Ovary (tissue), 10 donors: ENCODE measurements at places on chromosomes 13 and 19. TPM values are rescaled to one million over a fixed set of nuclear protein-coding genes. Genes with fewer than 3 reads are reported as not detected.

The IZUMO1 gene
- 0.67 TPM for total RNA-seq

The FFAR2 gene
- total RNA-seq, result not detected

DNA sequence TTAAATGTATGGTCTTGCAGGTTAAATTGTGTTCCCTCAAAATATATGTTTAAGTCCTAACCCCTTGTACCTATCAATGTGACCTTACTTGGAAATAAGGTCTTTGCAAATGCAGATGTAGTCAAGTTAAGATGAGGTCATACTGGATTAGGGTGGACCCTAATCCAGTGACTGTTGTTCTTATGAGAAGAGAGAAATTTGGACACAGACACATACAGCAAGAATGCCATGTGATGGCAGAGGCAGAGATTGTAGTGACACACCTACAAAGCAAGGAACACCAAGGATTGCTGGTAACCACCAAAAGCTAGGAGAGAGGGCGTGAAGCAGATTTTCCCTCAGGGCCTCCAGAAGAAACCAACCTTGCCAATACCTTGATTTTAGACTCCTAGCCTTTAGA is 50.2 kb downstream of the LACC1 start:
- H3K27me3 ChIP-seq, result no peaks in the 10 kb centered on the region
- no peak overlapping the region for H3K27ac ChIP-seq
- no peak overlapping the region for H3K4me3 ChIP-seq

- no peaks in the 10 kb centered on the region for H3K4me1 ChIP-seq
- no peaks in the 10 kb centered on the region for H3K36me3 ChIP-seq
- H3K4me3 ChIP-seq, result no peak overlapping the region
- no peaks in the 10 kb centered on the region for H3K27me3 ChIP-seq
- DNase-seq, result no peak
Measured at GRCh38 chr13:24194447-24194846, 33.9 kb downstream of the SPATA13 start.

GRCh38 chr13:79011179-79011578 is 352.2 kb upstream of the OBI1 start:
- DNase-seq, result no peak
- H3K27me3 ChIP-seq, result no peaks in the 10 kb centered on the region
- no peaks in the 10 kb centered on the region for H3K36me3 ChIP-seq
- H3K27ac ChIP-seq, result no peak overlapping the region
- no peaks in the 10 kb centered on the region for H3K4me1 ChIP-seq

- H3K36me3 ChIP-seq, result no peaks in the 10 kb centered on the region
- H3K4me1 ChIP-seq, result no peaks in the 10 kb centered on the region
- no peaks in the 10 kb centered on the region for H3K27me3 ChIP-seq
- H3K27ac ChIP-seq, result no peak overlapping the region
- no peak overlapping the region for H3K4me3 ChIP-seq
- DNase-seq, result no peak
Measured at GRCh38 chr19:13997631-13997962, 8.5 kb downstream of the RFX1 start.

DNA sequence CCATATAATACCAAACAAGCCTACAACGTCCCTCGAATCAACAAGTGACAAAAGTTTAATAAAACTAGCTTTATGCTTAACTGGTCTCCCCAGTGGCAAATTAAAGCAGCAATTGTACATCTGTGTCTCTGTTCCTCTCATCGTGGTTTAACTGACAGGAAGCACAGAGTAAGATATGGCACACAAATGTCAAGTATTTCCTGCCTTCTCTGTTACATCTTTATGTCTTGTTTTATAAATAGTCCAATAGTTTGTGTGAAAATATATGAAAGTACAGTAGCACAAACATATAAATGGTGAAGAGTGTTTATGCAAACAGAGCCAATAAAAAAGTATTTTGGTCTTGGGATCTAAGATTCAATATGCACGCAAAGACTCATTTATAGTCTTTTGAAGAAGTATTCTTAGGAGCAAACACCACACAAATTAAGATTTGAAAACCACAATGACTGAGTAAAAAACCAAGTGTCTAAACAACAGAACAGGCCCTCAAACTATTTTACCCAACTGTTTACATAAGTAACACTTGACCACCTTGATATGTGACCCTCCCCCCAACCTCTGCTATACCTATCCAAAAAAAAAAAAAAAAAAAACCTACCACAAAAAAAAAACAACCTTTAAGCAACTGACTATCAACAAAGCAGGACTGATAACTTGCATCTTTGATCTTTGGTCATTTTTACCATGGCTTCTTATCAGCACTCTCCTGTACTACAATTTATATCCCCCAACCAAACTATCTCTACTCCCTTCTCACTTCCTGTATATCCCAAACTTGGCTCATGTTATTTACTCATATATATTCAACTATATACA is 14.0 kb downstream of the ELF1 start:
- no peak for DNase-seq
- peaks cover 5% of the 10 kb centered on the region for H3K4me1 ChIP-seq
- H3K4me3 ChIP-seq, result no peak overlapping the region
- no peaks in the 10 kb centered on the region for H3K36me3 ChIP-seq

DNA sequence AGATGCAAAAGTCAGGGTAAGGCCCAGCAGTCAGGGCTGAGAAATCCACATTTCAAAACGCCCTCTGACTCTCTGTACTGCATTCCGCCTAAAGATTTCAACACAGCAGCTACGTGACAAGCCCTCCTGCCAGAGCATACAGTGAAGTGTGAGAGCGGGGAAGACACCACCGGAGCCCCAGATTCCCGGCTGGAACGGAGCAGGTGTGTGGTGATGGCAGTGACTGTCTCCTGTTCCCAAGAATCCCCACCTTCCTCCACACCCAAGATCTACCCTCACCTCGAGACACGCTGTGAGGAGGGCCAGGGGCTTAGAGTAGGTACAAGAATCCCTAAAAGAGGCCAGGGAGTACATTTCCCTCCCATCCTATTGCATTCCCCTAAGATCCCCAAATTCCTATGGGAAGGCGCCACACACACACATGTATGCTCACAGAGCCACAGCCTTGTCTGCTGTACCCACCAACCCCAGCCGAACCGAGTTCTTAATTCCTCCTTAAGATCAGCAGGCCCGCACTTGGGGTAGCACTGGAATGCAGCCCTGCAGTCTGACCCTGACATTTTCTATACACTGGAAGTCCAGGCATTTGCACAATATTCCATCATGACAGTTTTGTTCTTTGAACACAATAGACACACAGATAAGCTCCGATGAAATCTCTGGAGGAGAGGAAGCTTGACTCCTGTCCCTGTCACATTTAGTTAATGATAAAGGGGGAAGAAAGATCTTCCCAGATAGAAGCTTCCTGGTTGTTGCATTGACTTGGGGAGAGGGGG is 102.9 kb downstream of the FOXO1 start:
- H3K4me1 ChIP-seq, result peaks cover 40% of the 10 kb centered on the region
- peak overlapping the region; percentile 43 for H3K27ac ChIP-seq
